Spleen (tissue), 13 donors: ENCODE measurements at places on chromosomes 5 and 9. TPM values are rescaled to one million over a fixed set of nuclear protein-coding genes. Genes with fewer than 3 reads are reported as not detected.

DNA sequence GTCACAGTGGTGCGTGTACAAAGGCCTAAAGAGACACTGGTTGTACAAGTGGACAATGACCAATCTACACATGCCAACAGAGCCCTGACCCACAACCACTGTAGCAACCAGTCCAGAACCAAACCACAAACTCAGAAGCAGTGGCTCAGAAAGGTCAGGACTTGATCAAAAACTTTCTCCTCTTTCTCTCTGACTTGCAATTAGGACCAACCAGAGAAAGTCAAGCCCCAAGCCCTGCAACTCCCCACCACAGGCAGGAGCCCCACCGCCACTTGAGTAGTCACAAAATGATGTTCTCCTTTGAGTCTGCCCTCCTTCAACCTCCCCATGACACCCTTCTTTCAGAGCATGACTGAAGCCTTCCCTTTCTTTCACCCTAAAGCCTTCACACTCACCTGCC lies 291.8 kb downstream of the CDH10 start:
- DNase-seq: no peak

TMEM171 gene
- 26.9 TPM for total RNA-seq

DNA sequence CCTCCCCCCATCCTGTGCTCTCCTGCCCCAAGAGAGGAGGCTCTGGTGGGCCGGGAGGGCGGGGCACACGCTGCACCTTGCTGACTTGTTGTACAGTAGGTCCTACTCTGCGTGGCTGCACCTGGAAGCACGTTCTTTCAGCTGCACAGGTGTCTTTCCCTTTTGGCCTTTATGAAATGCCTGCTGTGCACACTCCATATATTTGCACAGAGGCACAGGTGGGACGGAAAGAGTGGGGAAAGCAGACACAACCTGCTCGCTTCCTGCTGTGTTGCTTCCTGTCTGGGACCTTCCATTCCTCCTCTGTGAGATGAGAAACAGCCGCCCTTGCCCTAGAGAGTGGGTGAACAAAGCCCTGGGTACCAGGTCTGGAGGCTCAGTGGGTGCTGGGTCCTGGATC lies 4.8 kb downstream of the USP20 start:
- no peak for DNase-seq

- no peak for DNase-seq
Measured at GRCh38 chr9:98374385-98375051, 119.1 kb upstream of the TBC1D2 start.

PITX1 gene
- not detected for total RNA-seq
